ENCODE measurements at places on chromosomes 4 and X. TPM values are rescaled to one million over a fixed set of nuclear protein-coding genes. Genes with fewer than 3 reads are reported as not detected.

Gene AR
- not detected for total RNA-seq

Gene GAB3
- 0.14 TPM for total RNA-seq

Gene RIPPLY1
- not detected for total RNA-seq

Gene MSMO1
- 96.7 TPM for total RNA-seq

Gene NDST3
- not detected for total RNA-seq

Gene GPR173
- total RNA-seq: 2.2 TPM

Gene EDA
- total RNA-seq: 1.6 TPM

Gene DIPK2B
- not detected for total RNA-seq

Gene NUP62CL
- total RNA-seq: 14.8 TPM

Gene PLP2
- total RNA-seq: 132 TPM

Gene GAR1
- 27.7 TPM for total RNA-seq

Gene HELT
- not detected for total RNA-seq

Gene GPM6B
- 1.5 TPM for total RNA-seq

Gene PCDH10
- total RNA-seq: 0.14 TPM

Gene SULT1E1
- total RNA-seq: not detected

Gene ADH1B
- total RNA-seq: not detected

Gene PWWP3B
- 0.36 TPM for total RNA-seq

Gene GABRQ
- total RNA-seq: 0.22 TPM

Gene LRIT3
- total RNA-seq: under 0.01 TPM

Gene NPNT
- total RNA-seq: 15.4 TPM

Gene SRPK3
- 0.17 TPM for total RNA-seq

Gene NUDT11
- 11.9 TPM for total RNA-seq

Gene PNCK
- total RNA-seq: not detected

Gene DSPP
- not detected for total RNA-seq
